ENCODE measurements at places on chromosomes 7 and 10.

GRCh38 chr7:106982415-106982814, 62.1 kb upstream of the PRKAR2B start:
- DNase-seq = no peak

GRCh38 chr7:116952635-116953371, 498 bp upstream of the ST7 start:
- peak; percentile 51 for DNase-seq

GRCh38 chr7:37145682-37146081, 303.0 kb downstream of the ELMO1 start:
- no peak for DNase-seq

DNA sequence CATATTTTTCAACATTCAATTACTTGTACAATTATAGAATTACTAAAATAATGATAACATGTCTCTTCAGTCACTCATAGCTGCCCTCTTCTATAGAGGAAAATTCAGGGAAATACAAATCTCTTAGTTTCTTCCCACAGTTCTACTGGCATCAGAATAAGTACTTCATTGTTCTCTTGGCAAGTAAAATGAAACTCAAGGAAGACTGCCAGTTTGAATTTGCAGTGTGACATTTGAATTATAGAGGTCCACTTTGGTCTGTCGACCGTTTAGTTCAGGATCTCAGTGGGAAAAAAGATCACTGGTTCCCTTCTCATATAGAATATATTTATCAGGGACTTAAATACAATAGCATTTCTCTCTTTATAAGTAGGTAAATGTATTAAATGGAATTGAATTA, 114.5 kb downstream of the PON1 start:
- no peak for DNase-seq

DNA sequence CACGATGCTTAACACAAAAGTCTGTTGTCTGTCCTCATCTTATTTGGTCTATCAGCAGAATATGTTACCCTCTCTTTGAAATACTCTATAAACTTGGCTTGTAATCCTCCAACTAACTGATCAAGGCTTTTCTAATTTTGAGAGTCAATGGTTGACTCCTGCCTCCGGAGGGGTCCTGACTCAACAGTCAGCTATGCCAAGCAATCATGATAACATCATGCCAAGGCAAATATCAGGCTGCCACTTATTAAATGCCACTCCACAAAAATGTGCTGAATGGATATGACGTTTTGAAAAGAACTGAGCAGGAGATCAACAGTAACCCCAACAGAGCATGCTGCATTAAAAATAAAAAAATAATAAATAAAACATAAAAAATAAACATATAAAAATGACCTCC, 116.1 kb downstream of the PARD3 start:
- no peak for DNase-seq
